ENCODE measurements at places on chromosomes 7 and 10.
A peak's percentile ranks its signal among the peaks of the same experiment; 100 is the strongest.

DNA sequence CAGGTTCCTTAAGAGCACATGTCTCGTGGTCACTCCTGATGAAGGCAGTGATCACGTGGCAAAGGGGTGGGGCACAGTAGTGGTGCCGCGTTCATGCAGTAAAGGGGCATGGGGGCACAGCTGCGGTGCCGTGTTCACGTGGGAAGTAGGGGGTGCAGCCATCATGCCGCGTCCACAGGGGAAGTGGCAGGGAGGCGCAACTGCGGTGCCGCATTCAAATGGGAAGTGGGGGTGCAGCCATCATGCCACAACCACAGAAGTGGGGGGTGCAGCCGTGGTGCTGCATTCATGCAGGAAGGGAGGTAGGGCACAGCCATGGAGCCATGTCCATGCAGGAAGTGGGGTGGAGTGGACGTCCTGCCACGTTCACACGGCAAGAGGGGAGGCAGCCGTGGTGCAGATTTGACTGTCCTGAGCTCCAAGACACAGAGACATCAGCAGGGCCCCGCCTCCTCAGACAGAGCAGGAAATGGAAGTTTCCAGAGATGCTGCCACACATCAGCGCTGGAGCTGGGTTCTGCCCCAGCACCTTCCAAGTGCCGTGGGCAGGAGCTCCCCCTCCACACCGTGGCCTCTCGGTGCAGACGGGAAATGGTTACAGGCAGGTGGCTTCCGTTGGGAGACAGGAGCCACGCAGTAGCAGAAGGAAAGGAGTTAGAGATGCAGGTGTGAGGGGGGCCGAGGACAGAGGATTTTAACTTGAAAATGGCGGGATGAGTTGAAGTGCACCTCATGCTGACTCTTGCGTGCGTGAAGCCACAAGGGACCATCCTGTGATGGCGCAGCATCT, 95.0 kb upstream of the DDC start:
- DNase-seq = no peak

DNA sequence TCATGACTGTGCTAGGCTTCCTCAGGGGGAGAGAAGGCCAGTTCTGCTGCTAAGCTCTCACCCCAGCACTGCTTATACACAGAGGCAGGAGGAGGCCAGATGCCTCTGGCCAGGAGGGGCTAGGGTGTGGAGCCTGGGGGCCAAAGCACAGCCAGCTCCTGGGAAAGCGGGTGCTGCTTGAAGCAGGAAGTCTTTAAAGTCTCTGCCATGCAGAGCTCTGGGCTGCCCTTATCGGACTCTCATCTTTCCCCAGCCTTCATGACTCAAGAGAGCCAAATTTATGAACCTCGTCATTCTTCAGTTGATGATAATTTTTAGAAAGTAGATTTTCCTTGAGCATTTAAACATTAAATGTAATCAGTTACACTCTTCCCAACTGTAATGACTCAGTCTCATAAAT, 11.2 kb upstream of the TSPAN14 start:
- peak; percentile 52 for DNase-seq

DNA sequence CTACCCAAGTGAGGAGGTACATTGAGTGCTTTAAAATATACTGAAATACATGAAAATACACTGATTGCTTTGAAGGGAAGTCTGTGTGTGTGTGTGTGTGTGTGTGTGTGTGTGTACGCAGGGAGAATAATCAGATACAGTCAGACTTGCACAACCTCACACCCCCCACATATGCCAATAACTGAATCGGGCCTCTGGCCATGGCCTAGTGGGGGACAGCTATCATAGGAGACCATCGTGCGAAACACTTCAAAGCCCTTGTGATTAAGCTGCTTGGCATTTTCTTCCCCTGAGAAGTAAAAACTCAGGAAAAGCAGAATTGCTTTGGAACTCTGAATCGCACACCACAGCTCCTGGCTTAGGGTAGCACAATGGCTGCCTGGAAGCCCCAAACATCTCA, 135.1 kb downstream of the C10orf105 start:
- no peak for DNase-seq

GRCh38 chr7:130732980-130733930, 752 bp downstream of the KLF14 start:
- DNase-seq = no peak

DNA sequence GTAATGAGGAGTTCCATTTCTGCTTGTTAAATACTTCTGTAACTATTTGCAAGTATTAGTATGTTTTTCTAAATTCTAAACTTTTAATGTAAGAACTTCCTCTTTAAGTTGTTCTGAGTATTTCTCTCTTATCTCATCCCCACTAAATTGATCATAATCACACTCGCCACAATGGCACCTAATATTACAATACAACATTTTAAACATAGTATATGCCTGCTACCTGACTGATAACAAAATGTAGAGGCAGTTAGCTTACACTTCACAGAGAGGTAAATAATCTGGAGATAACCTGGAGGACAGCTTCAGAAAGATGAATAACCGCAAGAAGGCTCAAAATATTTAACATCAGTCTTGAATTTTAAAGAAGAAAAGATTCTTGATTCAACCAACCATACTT, 48.6 kb downstream of the HIBADH start:
- no peak for DNase-seq

- DNase-seq = no peak
Observed at GRCh38 chr7:157568770-157569584, 232.2 kb downstream of the DNAJB6 start.

GRCh38 chr7:6181136-6181535, 91.3 kb downstream of the CYTH3 start:
- DNase-seq = no peak

DNA sequence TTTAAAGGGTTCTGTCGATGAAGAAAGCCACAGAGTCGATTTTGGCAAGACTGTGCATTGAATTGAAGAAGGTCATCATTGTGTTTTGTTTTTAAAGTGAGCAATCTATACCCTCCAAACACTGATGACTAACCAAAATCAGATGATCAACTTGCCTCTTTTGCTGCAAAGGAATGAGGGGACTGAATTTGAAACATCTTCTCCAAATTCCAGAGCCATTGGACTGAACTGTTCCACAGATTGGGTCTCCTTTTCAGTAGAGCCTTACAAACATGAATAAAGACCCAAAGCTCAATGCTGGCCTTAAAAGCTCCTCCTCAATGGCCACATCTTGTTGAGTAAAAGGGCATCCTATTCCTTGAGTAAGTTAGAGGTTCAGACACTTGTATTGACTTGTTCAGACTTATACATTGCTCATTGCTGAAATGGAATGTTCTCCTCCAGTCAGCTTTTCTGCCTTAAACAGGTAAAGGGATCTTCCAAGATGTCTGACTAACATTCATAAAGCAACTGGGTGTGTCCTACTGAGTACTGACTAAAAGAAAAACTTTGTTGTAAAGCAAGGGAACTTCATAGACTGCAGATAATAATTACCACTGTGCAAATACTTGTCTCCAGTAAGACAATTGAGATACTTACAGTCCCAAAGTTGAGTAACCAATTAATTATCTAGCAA, 630.6 kb downstream of the KCNMA1 start:
- no peak for DNase-seq

DNA sequence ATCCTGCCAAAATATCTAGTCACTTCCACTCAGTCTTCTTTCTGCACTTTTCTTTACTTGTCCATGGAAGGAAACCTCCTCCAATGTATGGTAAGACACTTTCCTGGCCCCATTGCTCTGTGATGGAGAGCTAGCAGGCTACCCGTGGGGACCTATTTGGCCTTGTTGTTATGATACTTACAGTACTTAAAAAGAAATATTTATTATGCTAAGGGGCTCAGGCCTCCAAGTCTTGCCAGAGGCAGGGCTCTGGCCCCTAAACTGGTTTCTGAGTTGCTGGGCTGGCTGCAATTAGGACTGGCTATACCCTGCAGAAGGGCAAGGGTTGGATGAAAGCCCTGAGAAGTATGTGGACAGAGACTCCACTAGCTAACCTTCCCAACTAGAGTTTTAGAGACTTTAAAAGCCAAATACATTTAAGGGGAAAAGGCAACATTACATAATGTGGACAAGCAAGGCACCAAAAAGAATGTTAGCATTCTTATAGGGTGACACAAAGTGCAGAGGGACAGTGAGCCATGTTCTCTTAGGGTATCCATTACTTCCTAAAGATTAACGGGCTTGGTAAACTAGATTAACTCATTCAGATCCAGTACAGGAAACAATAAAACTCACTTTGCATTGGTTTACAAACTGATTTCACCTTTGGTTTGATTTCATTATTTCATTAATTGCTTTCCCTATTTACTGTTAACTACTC, 84.9 kb upstream of the INHBA start:
- no peak for DNase-seq

GRCh38 chr7:141441837-141442627, 109.2 kb upstream of the AGK start:
- DNase-seq = no peak

DNA sequence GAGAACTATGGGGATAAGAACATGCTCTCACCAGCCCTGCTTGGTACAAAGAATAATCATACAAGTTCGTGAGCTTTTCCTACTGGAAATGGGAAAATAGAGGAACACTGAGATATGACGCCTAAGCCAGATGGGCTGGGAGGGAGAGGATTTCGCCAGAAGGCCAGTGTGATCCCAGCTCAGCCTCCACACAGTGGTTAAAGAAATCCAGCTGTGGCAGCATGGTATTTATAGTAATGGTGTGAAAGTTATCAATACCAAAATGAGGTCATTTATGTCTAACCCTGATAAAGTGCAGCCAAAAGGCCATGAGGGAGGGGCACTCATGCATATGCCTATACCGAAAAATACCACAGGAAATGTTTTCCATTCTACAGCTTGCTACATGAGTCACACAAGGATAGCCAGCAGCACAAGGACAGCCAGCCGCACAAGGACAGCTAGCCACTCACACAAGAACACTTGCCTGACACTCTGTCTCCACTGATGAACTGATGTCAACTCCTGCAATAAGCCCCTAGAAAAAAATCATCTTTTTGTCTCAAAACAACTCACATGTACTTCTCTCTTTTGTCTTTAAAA, 49.4 kb downstream of the FRMPD2 start:
- DNase-seq = no peak

DNA sequence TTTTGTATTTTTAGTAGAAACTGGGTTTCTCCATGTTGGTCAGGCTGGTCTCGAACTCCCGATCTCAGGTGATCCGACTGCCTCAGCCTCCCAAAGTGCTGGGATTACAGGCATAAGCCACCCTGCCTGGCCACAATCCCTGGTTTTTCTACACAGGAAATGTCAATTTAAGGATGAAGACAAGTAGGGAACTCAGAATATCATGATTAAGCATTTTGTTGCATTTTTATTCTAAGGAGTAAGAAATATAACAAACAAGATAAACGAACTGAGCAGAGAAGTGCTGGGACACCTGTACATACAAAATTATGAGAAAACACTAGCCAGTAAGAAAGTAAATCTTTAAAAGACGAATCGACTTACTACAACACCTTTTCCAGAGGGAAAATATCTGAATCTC, 69.3 kb downstream of the CUBN start:
- no peak for DNase-seq

- peak; percentile 63 for DNase-seq
Observed at GRCh38 chr7:134941952-134942351, 44.4 kb upstream of the AGBL3 start.

DNA sequence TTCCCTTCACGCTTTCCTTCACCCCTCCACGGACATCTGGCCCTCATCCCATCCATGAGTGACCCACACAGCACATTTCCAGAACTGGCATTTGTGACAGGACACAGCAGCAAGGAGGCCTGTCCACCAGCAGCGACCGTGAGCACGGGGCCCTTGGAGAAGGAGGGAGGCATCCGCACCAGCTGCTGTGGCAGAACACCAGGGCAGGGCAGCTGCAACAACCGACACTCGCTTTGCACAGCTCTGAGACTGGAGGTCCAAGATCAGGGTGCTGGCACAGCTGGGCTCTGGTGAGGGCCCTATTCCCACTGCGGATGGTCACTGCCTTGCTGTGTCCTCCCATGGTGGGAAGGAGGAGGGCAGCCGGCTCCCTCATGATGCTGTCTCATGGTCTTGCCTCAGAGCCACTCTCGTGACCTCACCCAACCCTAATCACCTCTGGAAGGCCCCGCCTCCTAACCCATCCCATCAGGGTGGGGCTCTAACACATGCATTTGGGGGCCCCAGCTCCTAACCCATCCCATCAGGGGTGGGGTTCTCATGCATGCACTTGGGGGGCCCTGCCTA, 36.7 kb downstream of the PTPRN2 start:
- DNase-seq = no peak

DNA sequence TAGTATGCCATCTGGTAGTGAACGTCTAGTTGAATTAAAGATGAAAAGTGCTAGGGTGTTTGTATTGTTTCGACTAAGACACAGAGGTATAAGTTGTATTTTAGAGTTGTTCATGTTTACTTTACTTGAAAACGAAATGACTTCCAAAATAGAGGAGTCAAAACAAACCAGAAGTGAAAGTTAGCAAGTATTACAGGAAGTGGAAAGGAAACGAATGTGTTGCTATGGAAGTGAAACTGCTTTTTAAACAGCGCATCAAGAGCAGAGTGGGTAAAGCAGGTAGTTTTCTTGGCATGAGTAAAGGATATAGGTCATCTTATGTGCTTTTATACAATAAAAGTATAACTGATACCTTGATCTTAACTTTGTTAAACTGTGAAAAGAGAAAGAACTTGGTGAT, 20.0 kb upstream of the GALNTL5 start:
- no peak for DNase-seq

DNA sequence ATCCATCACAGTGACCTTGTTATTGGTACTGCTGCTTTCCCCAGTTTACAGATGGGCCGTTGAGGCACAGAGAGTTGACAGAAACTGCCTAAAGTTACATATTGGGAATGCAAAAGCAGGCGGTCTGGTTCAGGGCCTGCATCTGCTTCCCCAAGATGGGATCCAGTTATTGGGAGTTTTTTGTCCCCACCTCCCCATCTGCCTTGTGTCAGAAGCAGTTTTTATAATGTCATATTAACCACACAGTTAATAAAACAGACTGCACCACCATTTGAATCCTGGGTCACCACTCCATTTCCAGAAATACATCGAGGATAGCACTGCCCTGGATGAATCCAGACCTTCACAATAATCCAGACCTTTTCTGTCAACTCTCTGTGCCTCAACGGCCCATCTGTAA, 67.9 kb downstream of the CELF2 start:
- no peak for DNase-seq

Data from tibial artery (tissue), 4 donors.